ENCODE measurements at places on chromosomes 7 and 10. TPM values are rescaled to one million over a fixed set of nuclear protein-coding genes. Genes with fewer than 3 reads are reported as not detected.

- DNase-seq: no peak
These were observed 88.2 kb downstream of the PRPF18 start for GRCh38 chr10:13674645-13675588.

DNA sequence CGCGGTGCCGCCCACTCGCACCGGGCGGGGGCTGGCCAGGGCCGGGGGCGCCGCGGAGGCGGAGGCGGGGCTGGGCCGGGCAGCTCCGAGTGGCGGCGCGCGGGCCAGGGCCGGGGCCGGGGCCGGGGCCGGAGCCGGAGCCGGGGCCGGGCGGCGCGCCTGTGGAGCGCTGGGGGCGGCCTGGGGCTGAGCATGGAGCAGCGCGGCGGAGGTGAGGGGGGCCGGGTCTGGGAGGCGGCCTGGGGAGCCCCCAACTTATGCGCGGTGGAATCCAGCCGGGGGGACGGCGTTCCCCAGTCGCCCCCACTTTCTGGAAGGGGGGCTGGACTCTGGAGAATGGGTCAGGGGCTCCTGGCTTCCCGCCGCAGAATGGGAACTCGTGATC lies at the start of gene LZTS2:
TSS of gene LZTS2 (plus strand) at position 67 of the 385 bp plus-strand sequence. CDS start 2,731 bp downstream, outside the sequence.
- DNase-seq: no peak

DNA sequence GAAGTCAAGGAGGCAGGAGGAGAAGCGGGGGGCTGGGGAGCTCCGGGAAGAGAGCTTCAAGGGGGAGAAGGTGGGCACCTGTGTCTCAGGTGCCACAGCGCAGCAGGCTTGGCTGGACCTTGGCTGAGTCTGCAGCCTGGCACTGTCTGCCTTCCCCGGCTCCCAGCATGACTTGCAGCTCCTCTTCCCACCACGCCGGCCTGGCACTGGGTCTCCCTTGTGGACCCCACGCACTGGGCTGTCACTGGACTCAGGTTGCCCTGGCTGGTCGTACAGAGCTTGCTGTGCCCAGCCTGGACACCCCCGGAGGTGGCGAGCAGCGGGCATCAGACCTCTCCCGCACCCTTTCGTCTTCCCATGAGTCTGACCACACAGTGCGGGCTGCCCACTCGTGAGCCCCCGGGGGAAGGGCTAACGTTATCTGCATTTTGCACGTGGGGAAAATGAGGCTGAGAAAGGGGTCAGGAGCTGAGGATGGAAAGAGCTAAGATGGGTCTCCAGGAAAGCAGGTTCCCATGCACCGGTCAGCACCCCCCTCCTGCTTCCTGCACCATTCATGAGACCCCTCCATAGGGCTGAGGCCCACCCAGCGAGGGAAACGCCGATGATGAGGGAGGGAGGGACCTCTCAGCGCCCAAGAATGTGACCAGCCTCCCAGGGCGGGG lies 40.3 kb upstream of the PSMG3 start:
- no peak for DNase-seq

GRCh38 chr7:77391230-77391629 lies 24.9 kb downstream of the GSAP start:
- DNase-seq: no peak

GRCh38 chr7:121576148-121576917 lies 180.2 kb upstream of the FAM3C start:
- DNase-seq: no peak

DNA sequence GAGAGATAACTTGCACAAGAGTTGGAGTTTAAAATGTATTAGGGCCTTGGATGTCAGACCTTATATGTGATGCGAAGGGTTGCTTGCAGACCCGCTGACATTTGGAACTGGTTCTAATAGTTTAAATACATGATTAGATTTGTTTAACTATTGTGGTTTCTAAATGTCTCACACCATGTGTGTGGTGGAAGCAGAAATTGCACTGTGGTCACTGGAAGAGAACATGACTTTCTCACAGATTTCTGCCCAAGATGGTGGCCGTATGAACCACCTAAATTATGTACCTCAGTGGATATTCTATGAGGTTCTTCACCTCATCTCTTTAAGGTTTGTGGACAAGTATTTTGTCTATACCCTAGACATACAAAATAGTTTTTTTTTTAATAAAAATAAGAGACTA lies 8.2 kb upstream of the C1QL3 start:
- no peak for DNase-seq

DNA sequence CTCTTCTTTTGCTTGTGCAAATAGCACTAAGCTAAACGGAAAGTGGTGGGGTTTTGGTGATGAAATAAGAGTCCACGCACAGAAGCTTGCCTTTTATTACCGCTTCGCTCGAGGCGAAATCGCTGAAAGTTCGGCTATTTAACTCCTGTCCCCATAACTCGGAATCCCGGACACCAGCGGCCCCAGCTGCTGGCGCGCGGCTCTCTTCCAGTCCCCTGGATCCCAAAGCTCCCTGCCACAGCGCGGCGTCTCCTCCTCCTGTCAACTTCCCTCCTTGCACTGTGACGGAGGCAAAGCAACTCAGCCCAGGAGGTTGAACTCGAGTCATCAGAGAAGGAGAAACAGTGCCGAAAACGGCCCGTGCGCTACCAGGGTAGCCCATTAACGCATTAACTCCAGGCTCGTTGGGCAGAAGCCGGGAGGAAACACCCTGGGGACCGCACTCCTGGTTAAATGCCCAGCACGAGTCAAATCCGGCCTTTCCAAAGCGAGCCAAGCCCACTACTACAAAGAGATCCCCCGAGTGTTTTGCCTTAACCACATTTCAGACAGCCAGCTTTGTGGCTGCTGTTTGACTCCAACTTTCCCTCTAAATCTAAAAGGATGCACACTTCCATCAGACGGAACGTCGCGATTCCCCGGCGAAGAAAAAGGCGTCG lies 1.3 kb downstream of the SEMA3D start:
- peak; percentile 71 for DNase-seq

The COPS6 gene
- 121 TPM for total RNA-seq

- no peak for DNase-seq
These were observed 488.0 kb upstream of the POM121L12 start for GRCh38 chr7:52547308-52547910.

DNA sequence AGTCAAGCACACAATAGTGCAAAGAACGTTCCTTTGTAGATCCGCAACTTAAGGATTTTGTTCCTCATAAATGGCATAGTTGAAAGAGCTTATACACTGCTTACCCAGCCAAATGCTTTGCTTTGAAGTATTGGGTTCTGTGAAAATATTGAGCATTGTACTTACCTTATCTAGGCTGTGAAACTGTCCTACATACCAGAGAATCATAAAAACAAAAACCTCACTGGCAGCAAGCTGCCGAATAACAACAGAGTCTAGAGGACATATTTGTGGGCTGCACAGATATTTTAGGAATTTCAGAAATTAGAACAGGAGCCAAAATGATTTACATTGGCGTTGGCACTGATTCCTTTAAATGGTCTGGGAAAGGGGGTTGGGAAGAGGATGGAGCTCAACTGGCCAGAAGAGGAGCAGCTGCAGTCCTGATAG lies 174.8 kb downstream of the RTKN2 start:
- no peak for DNase-seq

DNA sequence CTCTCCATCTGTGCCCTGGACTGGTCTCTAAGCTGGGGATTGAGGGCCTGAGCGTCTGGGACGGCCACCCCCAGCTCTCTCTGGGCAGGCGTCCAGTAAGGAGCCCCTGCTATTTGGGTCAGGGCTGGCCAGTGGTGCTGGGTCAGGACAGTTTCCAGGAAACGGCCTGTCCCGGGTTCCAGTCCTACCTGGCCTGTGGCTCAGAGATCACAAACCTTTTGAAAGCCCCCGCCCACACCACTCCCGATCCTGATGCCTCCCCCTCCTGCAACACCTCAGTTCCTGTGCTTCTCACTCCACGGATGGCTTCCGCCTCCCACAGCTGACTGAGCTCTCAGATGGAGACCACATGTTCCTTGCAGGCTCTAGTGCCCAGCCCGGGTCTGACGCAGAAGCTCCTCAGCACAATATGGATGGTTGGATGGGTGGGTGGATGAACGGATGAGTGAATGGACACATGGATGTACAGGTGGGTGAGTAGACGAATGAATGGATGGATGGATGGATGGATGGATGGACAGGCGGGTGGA lies 91.7 kb upstream of the PDGFA start:
- DNase-seq: no peak

GRCh38 chr10:74018241-74018640 lies 20.3 kb downstream of the VCL start:
- DNase-seq: no peak

The HGF gene
- total RNA-seq: 20.9 TPM

DNA sequence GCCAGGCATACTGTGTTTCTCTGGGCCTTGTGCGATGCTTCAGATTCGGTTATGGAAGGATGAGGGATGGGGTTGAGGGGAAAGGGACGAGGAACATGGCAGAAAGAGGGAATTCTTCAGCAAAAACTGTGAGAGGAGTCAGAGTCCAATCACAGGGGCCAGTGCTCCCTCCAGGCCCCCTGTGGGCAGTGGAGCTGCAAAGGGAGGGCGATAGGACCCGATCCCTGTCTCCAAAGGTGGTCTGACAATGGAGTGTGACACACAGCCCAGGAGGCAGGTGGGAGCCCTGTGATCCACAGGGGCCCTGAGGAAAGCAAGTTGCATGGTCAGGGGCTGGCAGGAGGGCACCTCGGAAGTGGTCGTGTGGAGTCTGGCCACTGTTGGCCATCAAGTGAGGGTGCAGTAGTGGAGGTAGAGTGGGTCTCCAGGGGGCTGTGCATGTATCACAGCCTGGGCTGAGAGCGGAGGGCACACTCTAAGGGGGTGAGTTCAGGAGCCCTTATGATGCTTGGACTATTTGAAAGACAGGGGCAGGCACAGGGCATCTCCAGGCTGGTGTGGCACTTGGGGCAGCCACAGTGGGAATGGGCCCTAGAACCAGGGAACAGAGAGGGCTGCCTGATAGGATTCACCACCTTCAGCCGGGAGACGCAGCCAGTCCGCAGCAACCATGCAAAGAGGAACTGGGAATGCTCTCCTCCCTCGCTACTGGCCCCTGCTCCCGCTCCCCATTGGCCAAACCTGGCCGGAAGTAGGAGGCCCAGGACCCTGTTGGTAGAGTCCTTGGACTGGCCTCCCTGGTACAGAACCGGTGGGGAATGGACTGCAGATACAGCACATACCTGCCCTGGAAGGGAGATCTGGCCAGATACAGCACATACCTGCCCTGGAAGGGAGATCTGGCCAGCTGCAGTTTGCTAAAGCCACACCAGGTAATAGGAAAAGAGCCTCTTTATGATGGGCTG lies 115.9 kb downstream of the ADCY1 start:
- DNase-seq: no peak

DNA sequence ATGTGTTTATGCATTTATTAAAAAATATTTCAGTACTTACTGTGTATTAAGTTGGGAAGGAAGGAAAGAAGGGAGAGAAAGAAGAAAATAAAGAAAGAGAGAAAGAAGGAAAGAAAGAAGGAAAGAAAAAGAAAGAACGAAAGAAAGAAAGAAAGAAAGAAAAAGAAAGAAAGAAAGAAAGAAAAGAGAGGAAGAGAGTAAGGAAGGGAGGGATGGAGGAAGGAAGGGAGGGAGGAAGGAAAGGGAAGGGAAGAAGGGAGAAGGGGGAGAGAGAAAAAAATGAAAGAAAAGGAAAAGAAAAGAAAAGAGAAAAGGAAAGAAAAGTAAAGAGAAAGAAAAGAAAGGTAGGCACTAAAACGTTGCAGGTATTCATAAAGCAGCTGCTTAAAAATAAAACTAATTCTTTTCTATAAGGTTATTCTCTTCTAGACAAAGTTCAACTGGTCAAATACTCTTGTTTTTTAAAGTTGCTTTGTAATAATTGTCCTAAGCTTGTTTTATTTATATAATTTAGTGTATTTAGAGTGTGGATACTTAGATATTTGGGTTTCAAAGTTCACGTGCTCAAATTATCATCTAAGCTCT lies 703.3 kb upstream of the LRRTM3 start:
- no peak for DNase-seq

The DCLRE1C gene
- 21.6 TPM for total RNA-seq

DNA sequence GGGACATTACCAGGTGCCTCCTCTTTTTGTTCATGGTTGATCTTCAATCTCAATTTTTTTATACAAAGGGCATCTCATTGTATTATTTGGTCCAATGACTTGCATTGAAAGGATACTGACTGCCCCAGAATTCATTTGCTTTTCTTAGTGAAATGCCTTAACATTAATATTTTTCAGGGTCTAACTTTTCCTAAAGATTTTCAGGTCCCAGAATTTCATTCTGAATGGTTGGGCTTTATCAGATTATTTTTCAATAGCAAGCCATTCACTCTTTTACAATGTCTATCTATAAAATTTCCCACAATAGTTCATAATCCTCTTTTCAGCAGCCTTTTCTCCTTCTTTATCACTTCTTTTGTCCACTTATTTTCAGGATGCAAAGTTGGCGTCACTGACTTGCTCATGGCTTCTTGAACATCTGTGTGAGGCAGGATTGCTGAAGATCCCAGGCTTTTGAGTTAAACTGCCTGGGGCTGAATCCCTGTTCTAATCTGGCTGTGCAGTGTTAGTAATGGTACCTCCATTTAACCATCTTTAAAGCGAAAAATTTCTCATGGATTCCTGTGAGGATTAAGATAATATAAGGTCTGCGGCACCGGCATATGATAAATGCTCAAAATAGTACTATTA lies 131.7 kb upstream of the HDAC9 start:
- no peak for DNase-seq

- peak; percentile 36 for DNase-seq
These were observed 40.4 kb downstream of the GNA12 start for GRCh38 chr7:2803755-2804154.

DNA sequence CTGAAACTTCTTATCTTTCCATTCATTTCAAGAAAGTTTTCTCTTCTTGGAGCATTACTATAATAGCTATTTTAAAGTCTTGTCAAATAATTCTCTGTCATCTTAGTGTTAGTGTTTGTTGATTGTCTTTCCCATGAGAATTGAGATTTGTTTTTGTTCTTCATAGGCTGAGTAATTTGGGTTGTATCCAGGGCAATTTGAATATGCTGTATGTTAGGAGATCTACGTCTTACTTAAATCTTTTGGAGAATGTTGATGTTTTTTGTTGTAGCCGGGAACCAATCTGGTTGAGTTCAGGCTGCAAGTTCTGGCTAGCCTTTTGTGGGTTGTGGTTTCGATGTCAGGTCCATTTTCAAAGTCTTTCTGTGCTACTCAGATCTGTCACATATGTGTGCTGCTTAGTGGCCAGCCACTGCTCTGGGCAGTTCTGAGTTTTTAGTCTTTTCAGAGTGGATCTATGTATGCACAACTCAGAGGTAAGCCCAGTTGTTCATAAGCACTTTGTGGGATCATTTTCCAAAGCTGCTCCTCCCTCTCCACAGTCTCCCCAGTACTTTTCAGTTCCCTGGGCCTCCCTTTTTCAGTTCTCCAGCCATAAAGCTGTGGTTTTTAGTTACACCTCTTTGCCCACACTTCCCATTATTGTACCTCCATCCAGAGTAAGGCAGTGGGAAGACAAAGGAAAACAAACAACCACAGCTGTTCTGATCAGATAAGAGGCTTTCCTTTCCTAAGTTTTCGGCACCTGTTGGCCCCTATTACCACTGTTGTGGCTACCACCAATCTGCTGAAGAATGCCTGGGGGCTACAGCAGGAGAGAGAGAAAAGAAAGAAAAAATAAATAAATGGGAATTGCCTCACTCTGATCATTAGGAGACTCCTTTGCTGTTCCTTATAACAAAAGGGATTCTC lies 4.7 kb upstream of the CCNJ start:
- DNase-seq: no peak
